ENCODE measurements at places on chromosomes 12 and 14. TPM values are rescaled to one million over a fixed set of nuclear protein-coding genes. Genes with fewer than 3 reads are reported as not detected.

GRCh38 chr12:75825686-75826085, 205.9 kb downstream of the PHLDA1 start:
- peak; percentile 63 for DNase-seq
- H3K27me3 ChIP-seq = no peaks in the 10 kb centered on the region
- no peaks in the 10 kb centered on the region for H3K4me1 ChIP-seq
- H3K4me3 ChIP-seq = no peak overlapping the region

Gene C12orf50
- total RNA-seq = 0.33 TPM

Gene GLIPR1L2
- 0.76 TPM for total RNA-seq

Gene LGALS3
- 429 TPM for total RNA-seq

DNA sequence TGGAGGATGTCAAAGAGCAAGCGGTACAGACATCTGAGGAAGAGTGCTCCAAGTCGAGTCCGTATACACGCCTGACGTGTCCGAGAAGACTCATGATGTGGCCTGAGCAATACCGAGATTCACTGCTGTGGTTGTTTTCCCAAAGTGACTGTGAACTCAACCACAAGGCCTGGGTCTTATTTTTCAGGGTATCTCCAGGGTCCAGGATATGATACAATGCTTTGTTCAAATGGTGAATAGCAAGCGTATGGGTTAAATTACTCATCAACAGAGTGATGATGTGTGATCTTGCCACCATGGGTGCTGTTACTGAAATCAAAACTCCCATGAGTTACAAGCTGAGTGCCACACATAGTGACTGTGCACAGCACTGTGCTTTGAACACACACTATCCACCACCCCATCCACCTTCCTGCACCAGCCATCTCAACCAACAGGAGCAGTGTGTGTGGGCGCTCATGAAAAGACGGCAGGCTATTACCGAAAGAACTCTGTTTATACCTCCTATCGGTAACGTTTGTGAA, 109.6 kb downstream of the BCAT1 start:
- DNase-seq = no peak
- H3K27ac ChIP-seq = no peak overlapping the region
- no peaks in the 10 kb centered on the region for H3K36me3 ChIP-seq
- H3K4me3 ChIP-seq = no peak overlapping the region
- H3K27me3 ChIP-seq = no peaks in the 10 kb centered on the region
- no peaks in the 10 kb centered on the region for H3K4me1 ChIP-seq

Gene GLT8D2
- not detected for total RNA-seq

DNA sequence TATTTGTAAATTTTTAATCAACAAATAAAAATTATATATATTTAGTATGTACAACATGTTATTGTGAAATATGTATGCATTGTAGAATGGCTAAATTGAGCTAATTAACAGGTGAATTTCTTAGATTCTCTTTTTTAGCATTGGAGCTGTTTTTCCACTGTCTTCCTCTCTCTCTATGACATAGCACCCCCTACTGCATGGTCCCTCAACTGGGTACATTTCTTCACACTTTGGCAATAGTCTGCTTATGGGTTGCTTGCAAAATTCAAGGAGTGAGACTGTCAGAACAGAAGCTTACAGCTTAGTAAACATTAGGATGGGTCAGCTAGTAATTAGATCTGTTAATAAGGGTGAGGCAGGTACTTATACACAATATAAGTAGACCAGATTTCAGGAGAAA, 658.5 kb upstream of the MGAT4C start:
- H3K4me3 ChIP-seq = no peak overlapping the region
- H3K27ac ChIP-seq = no peak overlapping the region
- no peaks in the 10 kb centered on the region for H3K36me3 ChIP-seq
- DNase-seq = peak; percentile 56
- H3K27me3 ChIP-seq = no peaks in the 10 kb centered on the region

Gene IAPP
- not detected for total RNA-seq

DNA sequence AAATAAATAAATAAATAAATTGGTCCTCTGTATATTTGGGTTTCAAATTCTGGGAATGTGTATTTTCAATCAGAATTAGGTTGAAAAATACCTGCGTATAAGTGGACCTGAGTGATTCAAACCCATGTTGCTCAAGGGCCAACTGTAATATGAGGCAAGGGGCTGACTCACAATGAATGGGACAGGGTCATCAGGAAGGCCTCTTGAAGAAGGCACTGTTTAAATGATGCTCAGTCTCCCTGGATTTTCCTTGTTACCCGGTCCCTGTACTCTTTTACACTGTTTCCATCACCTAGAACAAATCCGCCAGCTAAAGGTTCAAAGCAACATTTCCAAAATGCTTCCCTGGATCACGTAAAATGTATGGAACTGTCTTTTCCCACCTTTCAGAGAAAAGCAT, 3.8 kb downstream of the PSMB5 start:
- H3K27ac ChIP-seq = no peak overlapping the region
- peaks cover 8% of the 10 kb centered on the region for H3K4me1 ChIP-seq
- H3K36me3 ChIP-seq = peaks cover 54% of the 10 kb centered on the region
- H3K27me3 ChIP-seq = no peaks in the 10 kb centered on the region

DNA sequence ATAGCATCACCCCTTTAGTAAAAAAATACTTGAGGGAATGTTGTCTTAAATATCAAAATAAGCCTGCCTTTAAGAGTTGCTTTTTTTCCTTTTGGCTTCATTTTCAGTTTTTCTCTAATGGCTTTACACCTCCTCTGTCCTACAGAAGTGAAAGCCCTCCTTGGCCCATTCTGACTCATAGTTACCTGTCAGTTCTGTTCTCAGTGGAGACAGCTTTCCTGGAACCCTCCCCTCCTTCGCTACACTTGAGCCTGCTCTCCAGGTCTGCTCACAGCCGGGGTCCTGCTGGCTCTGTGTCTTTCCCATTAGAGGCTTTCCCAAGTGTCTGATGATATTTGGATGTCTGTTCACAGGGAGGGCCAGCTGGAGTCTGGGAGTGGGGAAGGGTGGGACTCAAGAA, 84.0 kb downstream of the PELI2 start:
- H3K27me3 ChIP-seq = no peaks in the 10 kb centered on the region
- H3K4me1 ChIP-seq = no peaks in the 10 kb centered on the region
- H3K27ac ChIP-seq = no peak overlapping the region
- DNase-seq = no peak
- no peaks in the 10 kb centered on the region for H3K36me3 ChIP-seq

GRCh38 chr14:95361373-95362137, 41.8 kb upstream of the CLMN start:
- peaks cover 15% of the 10 kb centered on the region for H3K4me1 ChIP-seq
- H3K4me3 ChIP-seq = no peak overlapping the region
- DNase-seq = peak; percentile 29
- no peak overlapping the region for H3K27ac ChIP-seq
- no peaks in the 10 kb centered on the region for H3K36me3 ChIP-seq

- no peak for DNase-seq
- H3K4me1 ChIP-seq = peaks cover 44% of the 10 kb centered on the region
- H3K27ac ChIP-seq = peak overlapping the region; percentile 92
- no peaks in the 10 kb centered on the region for H3K36me3 ChIP-seq
Observed at GRCh38 chr12:77847060-77847541, 16.4 kb downstream of the NAV3 start.

Gene ARG2
- 11.2 TPM for total RNA-seq

DNA sequence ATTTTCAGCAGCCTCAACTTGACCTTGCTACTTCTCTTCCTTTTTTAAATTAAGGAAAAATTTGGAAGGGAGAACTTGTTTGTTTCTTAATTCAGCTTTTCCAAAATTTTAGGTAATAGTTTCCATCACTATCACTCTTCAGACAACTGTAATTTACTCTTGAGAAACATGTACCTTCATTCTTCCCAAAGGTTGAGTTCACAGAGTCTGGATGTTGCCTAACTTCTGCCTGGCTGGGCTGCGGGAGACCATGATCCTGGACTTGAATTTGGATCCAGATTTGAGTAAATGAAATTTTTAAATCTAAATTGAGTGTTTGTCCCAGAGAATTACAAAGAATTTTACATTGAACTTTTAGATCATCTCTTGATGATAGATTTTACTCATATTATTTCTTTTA, 193.1 kb downstream of the CCDC91 start:
- H3K4me3 ChIP-seq = no peak overlapping the region
- H3K27ac ChIP-seq = no peak overlapping the region
- no peaks in the 10 kb centered on the region for H3K27me3 ChIP-seq
- no peak for DNase-seq
- no peaks in the 10 kb centered on the region for H3K4me1 ChIP-seq

Gene RPGRIP1
- total RNA-seq = not detected

GRCh38 chr12:40224439-40225291, at the start of gene LRRK2:
LRRK2 (plus strand) TSS chr12:40224997; CDS start chr12:40225132, 135 bp downstream.
- H3K36me3 ChIP-seq = peaks cover 7% of the 10 kb centered on the region
- H3K27me3 ChIP-seq = no peaks in the 10 kb centered on the region
- peaks cover 24% of the 10 kb centered on the region for H3K4me1 ChIP-seq
- H3K27ac ChIP-seq = peak within 1 kb of the TSS; percentile 54

- H3K27me3 ChIP-seq = no peaks in the 10 kb centered on the region
- H3K36me3 ChIP-seq = no peaks in the 10 kb centered on the region
- no peak overlapping the region for H3K4me3 ChIP-seq
- DNase-seq = no peak
- H3K4me1 ChIP-seq = no peaks in the 10 kb centered on the region
Observed at GRCh38 chr12:132899033-132899432, 11.6 kb upstream of the CHFR start.

Gene TSPAN11
- total RNA-seq = not detected

GRCh38 chr14:52463375-52463774, 88.9 kb downstream of the TXNDC16 start:
- H3K27ac ChIP-seq = no peak overlapping the region
- H3K4me1 ChIP-seq = peaks cover 3% of the 10 kb centered on the region
- no peaks in the 10 kb centered on the region for H3K36me3 ChIP-seq
- H3K27me3 ChIP-seq = no peaks in the 10 kb centered on the region
- H3K4me3 ChIP-seq = no peak overlapping the region

DNA sequence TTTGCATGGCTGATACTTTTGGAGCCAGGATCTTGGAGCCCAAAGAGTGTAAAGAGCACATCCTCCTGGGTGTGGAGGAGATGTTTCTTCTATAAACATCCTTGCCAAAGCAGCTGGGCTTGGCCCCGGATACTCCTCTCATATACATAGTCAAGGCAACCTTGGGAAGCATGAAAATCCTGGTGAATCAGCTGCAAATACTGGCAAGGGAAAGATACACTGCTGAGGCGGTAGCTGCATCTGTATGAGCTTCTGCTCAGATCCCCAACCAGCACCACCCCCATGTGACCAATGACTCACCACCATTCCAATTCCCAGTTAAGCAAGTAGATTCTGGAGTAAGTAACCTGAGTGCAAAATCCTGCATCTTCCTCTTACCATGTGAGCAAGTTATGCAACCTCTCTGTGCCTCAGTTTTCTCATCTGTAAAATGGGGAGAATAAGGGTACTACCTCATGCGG, 567.4 kb downstream of the MED13L start:
- no peaks in the 10 kb centered on the region for H3K36me3 ChIP-seq
- no peak for DNase-seq
- H3K4me3 ChIP-seq = no peak overlapping the region
- no peak overlapping the region for H3K27ac ChIP-seq
- no peaks in the 10 kb centered on the region for H3K27me3 ChIP-seq

Data from Calu3 (cell line).